ENCODE measurements at places on chromosomes 6 and 20.

- no peak for DNase-seq
Observed at GRCh38 chr20:45100563-45101245, at the start of gene KCNS1. Gene KCNS1 (minus strand): TSS chr20:45101127. CDS start chr20:45099236, 1,891 bp downstream.

DNA sequence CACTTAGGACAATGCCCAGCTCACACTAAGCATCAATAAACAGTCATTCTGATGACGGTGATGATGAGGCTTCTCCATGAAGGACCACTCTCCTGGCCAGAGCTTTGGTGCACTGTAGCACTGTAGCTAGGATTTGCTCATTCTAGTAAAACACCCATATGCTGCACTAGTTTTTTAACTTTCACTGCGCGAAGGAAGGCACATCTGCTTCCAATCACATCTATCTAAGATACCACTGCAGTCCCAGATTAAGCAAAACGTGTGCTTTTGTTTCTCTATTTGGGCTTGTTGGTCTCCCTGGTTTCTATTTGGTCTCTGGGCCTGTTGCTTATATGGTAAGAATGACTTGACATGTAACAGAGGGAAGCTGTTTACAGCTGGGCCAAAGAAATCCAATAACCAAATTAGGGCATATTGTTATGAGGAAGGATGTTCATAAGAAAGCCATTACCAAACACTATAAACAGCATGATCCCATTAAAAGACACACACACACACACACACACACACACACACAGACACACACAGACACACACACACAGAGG lies 62.4 kb downstream of the FAM229B start:
- DNase-seq: no peak

GRCh38 chr20:45583502-45583901 lies 4.4 kb upstream of the WFDC8 start:
- DNase-seq: no peak

DNA sequence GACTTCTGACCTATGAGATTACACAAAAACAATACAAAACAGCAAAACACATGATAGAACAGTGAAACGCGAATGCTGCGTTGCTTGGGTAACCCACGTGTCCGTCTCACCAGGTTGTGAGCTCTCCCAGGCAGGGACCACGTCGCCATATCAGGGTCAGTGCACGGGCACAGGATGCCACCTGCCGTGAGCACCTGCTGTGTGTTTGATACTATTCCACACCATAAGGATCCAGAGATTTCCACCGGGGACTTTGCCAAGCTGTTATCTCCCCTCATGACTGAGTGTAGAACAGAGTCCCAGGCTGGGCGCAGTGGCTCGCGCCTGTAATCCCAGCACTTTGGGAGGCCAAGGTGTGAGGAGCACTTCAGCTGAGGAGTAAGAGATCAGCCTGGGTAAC lies 288.0 kb downstream of the BMP7 start:
- no peak for DNase-seq

GRCh38 chr6:167209577-167209975 lies 51.8 kb upstream of the GPR31 start:
- no peak for DNase-seq

- no peak for DNase-seq
Observed at GRCh38 chr6:70412252-70413113, 825 bp upstream of the FAM135A start.

DNA sequence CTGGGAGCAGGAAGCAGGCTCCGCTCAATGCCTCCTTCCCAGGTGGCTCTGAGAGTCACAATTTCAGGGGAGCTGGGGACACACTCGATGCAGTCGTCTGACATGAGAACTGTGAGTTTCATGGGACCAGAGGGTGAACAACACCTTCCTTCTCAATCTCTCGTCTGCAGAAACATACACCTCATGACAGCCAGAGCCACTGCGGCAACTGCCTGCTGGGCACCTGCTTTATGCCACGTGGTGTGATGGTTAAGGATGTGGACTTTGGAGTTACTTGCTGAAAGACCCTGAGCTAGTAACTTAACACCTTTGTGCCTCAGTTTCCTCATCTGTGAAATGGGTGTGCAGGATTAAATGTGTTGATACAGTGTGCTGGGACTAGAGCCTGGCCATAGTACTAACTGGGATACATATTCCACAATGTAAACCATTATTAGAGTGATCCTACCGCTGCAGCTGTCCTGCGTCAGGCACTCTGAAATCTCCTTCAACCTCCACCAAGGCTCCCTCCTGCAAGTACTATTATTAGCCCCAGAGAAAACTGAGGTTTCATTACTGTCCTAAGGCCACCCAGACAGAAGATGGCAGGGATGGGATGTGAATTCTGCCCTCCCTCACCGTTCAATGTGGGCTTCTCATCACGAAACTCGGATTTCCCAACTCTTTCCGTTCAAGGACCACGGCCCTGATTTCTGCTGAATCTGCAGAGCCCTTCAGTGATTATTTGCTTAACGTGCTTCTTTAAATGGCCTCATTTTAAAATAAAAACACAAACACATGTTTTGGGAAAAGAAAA lies 24.4 kb downstream of the SULF2 start:
- no peak for DNase-seq

GRCh38 chr6:135592276-135592675 lies 94.7 kb upstream of the AHI1 start:
- no peak for DNase-seq

DNA sequence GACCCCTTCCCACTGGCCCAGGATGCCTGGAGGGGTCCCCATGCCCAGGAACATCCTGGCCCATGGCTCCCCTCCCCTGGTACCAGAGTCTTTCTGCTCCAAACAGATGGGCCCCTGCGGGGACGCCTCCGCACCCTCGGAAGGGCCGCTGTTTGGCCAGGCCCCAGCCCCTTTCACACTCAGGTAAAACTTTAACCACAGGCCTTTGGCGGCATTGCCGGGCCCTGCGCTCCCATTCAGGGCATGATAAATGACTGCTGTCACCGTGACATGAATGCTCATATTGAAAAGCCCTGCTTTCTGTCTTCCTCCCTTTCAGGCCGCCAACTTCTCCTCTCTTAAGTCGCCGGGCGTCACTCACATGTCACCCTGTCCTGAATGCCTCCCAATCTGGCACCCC lies 141.5 kb upstream of the TOP1 start:
- DNase-seq: no peak

DNA sequence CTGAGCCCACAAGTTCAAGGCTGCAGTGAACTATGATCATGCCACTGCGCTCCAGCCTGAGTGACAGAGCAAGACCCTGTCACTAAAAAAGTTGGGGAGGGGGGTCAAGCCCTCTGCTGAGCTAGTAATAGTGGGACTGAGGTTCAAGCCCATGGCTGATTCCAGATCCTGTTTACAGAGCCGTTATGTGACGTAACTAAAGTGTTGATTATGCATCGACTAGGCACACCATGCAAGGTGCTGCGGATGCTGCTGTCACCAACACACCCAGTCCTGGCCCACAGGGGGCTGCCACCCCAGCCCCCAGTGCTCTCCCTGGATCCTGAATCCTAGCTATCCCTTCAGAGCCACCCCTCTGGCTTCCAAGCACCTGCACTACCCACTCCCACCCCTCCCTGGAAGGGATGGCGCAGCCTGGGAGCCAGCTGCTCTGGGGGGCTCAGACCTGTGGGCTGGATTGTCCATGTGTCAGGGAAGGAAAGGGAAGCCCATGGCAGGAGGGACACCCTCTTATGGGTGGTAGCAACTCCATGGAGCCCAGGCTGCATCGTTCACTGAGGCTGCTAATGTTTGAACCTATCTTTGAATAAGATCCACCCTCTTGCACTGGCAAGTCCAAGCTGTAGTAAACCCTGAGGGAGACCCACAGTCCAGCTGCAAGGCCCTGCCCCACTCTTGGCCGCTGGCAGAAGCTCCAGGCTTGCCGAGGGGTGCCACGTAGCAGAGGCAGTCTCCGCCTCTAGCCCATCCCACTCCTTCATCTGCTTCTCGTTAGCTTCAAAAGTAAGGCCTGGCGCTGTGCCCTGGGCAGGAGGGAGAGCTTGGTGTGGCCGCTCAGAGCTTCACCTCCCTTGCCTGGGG lies 95.0 kb downstream of the SNX5 start:
- DNase-seq: no peak

GRCh38 chr6:24902782-24903181 lies 33.0 kb downstream of the RIPOR2 start:
- no peak for DNase-seq

DNA sequence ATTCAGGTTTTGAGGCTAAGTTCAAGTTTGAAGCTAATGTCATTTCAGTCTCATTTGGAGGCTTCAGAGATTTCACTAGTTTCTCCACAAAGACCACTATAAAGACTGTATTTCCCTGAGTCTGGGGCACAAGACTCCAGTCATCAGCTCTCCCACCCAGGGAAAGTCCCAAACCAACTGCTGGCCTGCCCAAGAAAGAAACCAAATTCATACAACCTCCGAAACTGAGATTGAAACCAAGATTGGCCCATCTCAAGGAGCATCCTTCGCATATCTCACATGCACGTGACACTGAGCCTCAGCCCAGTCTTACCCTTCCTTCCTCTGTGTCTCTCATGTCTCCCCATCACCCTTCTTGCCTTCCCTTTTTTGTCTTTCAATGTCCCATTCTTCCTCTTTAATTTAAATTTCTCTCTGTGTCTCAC lies 3.5 kb upstream of the LTA start:
- DNase-seq: no peak

DNA sequence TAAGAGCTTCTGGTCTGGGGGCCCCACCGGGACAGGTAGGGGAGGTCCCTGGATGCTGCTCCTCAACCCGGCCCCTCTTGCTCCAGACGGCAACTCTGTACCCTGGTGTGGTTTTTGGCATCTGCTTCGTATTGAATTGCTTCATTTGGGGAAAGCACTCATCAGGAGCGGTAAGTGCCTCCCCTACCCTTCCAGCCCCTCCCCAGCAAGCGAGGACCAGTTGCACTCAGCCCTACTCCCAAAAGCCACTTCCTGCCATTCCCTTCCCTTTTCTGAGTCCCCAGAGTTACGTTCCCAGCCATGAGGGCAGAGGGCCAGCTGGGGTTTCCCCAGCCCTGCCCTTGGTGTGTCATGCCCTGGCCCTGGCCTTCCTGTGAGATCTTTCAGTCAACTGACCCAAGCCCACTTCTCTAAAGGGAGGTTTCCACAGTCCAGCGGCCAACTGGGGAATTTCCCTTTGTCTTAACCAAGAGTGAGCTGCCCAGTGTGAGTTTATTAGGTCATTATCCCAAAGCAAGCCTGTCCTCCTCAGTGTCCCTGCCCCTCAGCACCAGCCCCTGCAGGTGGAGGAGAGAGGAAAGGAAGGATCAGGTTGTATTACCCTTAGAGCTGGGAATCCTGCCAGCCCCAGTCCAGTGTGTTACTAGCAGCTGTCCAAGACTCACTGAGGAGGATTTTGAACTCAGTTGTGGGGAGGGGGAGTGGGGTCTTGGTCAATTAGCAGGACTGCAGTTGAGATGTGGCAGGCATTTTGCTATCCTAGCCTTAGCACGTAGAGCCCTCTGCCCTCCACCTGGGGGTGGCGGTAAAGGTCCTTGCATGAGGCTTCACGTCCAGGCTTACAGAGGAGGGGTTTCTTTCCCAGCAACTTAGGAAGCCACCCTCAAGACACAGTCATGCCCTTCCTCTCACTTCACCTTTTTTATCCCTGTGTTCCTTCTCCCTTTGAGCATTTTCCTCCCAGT lies 45.8 kb downstream of the TM9SF4 start:
- no peak for DNase-seq

DNA sequence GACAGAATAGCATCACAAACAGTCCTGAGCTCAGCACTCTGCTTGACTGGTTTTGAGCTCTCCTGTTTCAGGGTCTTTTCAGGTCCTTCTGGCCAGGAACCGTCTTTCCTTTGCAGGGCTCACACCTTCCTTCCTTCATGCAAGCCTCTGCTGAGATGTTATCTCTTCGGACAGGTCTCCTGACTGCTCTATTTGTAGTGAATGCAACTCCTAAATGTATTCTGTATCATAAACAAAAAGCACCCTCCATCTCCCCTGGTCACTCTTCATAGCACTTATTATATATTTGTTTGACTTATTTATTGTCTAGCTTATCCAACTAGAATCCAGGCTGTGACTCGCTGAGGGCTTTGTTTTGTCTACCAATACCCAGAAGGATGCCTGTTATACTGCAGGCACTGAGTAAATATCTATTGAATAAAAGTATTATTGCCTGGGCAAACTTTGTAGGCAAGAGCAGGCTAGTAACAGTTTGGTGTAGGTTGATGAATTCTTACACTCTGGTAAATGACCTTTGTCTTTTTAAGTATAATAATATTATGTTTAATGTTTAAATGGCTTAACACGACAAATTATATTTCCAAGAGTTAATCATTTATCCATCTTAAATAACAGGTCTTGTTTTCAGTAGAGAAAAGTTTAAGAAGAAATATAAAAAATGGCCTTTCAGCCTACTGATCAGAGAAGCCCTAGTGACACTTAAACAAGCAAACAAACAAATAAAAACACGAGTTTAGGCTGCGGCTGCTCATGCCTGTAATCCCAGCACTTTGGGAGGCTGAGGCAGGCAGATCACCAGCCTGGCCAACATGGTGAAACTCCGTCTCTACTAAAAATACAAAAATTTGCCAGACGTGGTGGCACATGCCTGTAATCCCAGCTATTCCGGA lies 199.7 kb downstream of the BCAS1 start:
- no peak for DNase-seq

DNA sequence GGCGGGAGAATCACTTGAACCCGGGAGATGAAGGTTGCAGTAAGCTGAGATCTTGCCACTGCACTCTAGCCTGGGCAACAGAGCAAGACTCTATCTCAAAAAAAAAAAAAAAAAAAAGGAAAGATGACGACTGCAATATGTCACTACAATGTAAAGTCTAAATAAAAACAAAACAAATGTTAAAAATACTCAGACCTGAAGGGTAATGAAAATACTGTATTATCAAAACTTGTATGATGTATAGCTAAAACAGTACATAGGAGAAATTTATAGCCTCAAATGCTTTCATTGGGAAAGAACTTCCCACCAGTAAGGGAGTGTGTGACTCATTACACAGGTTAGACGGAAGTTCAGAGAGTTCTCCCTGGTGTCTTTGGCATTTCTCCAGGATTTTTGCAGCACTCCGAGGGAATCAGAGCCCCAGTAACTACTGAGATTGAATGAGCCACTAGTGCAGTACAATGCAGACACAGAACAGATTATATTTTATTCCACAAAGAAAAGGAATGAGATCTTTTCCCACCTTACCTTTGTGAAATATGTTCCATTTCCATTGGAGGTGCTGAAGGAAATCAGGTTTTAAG lies 12.5 kb upstream of the RALGAPB start:
- no peak for DNase-seq
